ENCODE measurements at places on chromosomes 7 and 10.
A peak's percentile ranks its signal among the peaks of the same experiment; 100 is the strongest.

GRCh38 chr10:10865303-10865702, 152.4 kb upstream of the CELF2 start:
- no peak for DNase-seq

GRCh38 chr7:83947260-83947659, 247.3 kb downstream of the SEMA3A start:
- peak; percentile 22 for DNase-seq

- peak; percentile 65 for DNase-seq
These were observed 2.9 kb downstream of the MRLN start for GRCh38 chr10:59750155-59750945.

- DNase-seq = no peak
These were observed 10.3 kb downstream of the TBL2 start for GRCh38 chr7:73567846-73568685.

DNA sequence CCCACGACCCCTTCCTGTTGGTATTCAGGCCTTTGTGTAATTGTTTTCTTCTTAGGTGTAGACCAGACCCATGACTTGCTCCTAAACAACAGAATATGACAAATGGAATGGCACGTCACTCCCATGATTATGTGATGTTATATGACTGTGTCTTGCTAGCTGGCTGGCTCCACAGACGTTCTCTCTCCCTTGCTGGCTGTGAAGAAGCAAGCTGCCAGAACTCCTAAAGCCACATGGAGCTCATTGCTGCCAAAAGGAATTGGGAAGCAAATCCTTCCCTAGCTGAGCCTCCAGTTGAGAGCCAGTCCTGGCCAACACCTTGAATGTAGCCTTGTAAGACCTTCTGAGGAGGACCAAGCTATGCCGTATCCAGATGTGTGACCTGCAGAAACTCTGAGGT, 74.2 kb downstream of the RAB18 start:
- DNase-seq = no peak

GRCh38 chr7:100035876-100036275, 13.7 kb upstream of the ZSCAN21 start:
- DNase-seq = no peak

DNA sequence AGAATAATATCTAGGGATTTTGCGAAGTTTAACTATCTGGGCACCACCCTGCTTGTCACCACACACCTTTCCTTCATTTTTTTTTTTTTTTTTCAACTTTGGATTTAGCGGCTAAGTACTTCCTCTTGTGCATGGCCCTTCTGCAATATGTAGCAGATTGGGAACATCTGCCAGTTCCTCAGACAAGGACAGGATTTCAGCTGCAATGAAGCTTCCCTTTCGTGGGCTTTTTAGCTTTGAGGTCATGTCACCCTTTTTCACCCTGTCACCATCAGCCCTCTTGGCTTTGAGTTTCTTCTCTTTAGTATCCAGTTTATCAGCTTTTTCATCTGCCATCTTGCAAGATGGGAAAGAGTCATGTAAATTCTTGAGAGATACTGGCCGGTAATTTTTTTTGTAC, 81.6 kb upstream of the ETV1 start:
- DNase-seq = no peak

DNA sequence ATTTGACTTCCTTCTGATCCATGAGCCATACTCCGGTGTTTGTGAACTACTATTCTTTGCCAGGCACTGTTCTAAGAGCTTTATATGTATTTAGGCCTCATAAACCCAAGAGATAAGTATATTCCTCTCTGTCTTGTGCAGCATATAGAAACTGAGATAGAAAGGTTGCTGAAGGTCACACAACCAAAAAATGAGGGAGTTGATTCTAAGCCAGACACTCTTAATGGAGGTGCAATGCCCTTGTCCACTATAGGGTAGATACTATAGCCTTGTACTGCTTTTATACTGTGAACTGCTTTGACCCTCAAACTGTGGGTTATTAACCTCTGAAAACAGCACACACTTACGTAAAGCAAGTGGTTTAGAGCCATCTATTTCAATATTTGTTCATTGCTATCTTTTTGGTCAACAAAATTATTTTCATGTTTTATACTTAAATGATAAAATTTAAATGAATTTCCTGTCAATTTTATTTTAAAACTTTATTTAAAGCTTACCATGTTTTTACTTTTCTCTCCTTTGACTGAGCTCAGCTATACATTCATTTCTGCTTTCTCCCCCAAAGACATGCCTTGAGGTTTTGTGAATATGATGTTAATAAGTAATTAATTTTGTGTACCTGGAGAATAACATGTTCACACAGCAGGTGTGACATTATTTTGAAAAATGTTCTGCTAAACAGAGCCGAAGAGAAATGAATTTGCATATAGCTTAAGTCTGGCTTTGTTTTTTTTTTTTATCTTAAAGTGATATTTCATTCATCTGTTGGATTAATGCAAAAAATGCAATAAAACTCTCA, 687.3 kb downstream of the DNAJB9 start:
- no peak for DNase-seq

- DNase-seq = no peak
These were observed 604.3 kb upstream of the GALNT17 start for GRCh38 chr7:70527520-70528115.

GRCh38 chr7:132435016-132435990, 141.0 kb downstream of the PLXNA4 start:
- no peak for DNase-seq

- no peak for DNase-seq
These were observed 2.2 kb downstream of the ZNF800 start for GRCh38 chr7:127390186-127390816.

GRCh38 chr10:69934768-69935167, 117.9 kb upstream of the MACROH2A2 start:
- DNase-seq = no peak

DNA sequence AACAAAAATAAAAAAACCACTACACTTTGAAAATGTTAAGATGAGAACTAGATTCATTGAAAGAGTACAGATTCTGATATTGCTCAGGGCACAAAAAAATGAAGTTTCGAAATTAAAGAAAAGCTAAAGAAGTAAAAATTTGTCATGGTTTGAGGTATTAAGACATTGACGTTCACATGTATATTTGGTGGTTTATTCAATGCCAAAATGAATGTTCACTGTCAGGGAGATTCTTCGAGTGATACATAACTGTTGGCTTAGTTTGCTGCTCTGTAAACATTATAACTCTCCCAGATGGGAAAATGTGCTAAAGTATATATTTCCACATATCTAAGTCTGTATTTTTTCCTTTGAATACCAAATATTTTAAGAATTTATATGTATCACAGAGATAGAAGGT, 345.0 kb downstream of the SEMA3D start:
- DNase-seq = no peak

- DNase-seq = no peak
These were observed 97.4 kb downstream of the KLF6 start for GRCh38 chr10:3687510-3688081.

GRCh38 chr10:113445736-113446135, 107.1 kb upstream of the HABP2 start:
- no peak for DNase-seq

DNA sequence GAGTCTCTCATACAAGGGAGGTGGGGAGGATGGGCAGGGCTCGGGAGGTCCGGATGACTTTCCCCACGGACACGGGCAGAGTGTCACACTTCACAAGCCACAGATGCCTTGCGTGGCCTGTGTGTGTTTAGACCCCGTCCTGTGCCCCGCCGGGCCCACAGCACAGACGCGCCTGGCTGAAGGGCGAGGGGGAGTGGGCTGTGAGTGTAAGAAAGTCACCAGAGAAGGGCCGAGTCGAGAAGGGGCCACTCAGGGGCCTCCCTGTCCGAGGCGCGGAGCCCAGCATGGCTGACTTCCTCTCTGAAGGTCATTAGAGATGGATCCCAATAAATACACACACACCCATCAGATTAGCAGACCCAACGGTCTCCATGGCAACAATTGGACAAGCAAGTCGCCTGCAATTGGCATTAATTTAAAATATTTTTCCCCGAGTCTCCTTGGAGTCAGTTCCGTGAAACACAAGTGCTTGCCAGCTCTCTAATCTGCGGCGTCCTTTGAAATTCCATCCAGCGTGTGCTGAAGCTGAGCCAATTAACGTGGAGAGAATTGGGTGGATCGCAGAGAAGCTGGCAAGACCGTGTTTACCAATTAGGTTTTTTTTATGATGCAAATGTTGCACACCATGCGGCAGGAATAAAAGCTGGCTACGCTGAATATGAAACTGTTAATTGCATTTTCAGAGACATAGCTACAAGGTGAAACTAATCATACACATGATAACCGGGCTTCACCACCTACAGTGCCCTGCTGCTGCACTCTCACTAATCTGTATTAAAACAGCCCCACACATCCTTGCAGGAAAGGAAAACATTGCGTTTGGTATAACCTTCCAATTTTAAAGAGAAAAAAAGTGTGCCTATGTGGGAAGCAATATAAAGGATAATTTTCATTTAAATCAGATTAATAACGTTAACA, 571.2 kb downstream of the PTPRN2 start:
- no peak for DNase-seq

- DNase-seq = no peak
These were observed 150.7 kb downstream of the OAT start for GRCh38 chr10:124267911-124268549.

DNA sequence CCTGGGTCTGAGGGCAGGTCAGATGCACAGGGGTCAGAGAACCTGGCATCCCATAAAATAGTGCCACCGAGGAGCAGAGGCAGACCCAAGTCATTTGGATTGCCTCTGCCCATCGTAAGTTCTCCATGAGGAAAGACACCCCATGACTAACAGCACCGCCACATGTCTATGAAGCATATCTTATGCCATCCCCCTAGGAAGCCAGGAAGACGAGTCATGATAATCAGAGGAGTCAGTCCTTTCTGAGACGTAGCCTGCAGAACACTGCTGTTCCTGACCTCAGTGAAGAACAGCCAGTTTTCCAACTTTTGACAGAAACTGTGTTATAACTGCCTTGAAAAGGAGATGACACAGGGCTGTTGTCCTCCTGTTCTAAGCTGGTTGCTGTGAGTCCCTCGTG, 51.2 kb downstream of the INSYN2A start:
- DNase-seq = no peak

DNA sequence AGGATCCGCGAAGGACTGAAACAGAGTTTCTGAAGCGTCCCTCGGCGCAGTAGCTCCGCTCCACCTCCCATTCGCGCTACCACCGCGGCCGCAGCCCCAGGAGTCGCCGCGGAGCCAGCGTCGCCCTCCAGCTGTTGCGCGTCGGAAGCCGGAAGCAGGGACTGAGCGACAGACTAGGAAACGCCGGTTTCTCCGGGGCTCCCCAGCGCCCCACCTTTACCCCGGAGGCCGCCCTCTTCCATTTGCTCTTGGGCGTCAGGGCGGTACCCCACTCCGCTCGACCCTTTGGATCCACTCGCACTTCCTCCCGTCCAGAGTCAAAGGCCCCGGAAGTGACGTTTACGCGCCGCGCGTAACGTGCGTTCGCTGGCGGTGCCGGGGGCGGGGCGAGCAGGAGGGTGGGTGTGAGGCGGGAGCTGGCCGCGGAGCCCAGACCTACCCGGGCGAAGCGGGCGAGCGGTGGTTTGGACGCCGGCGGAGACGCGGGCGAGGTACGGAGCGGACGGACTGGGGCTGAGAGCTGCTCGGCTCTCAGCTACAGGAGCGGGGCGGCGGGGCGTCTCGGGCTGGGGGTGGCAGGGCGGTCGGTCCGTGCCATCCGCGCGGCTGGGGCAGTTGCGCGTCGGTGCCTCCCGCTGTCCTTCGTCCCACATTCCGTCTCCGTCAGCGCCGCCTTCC, at the start of gene RABGEF1:
Gene RABGEF1, plus strand, starts transcription at position 432 of the 678 bp plus-strand sequence. CDS start 31,167 bp downstream, outside the sequence.
- DNase-seq = peak; percentile 97

GRCh38 chr10:120794390-120794789, 56.8 kb upstream of the WDR11 start:
- DNase-seq = no peak

All from dorsolateral prefrontal cortex (tissue), 122 donors.